Activated T-helper 9 cell treated with anti-CD3 and anti-CD28 coated beads, Interleukin-2, amount 50 U/mL, for 16 hours (primary cell): ENCODE measurements at places on chromosomes 16 and 17.

DNA sequence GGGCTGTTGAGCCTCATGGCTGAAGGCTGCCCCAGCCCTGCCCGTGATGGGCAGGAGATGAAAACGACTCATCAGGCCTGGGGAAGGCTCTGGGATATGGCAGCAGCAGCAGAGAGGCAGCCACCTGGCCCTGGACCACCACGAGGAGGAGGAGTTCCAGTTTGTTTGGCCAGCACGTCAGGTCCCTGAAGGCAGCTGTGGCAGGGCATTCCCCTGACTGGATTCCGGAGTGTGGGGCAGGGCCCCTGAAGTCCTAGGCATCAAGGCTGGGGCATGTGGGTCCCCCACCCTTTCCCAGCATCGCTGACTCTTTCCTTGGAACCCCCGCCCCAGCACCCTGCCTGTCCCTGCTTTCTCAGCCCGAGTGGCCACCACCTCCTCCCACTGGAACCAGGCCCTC lies 197.4 kb downstream of the ZNF423 start:
- no peak for DNase-seq

DNA sequence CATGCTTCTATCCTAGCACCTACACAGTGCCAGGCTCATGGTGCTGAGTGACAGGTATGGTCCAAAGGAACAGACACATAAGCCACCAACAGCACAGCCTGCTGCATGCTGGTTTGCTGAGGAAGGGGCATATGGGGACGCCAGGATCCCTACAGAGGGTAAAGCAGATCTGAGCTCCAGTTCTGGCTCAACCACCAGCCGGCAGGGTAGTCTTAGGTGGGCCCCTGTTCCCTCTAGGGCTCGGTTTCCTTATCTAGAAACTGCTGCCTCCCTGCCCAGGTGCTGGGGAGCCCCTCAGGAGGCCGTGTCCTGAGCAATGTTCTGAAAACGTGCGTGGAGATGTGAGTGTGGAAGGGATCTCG lies 24.2 kb upstream of the MRPS23 start:
- no peak for DNase-seq

GRCh38 chr16:67025210-67025550 lies 3.8 kb upstream of the CBFB start:
- DNase-seq: no peak

DNA sequence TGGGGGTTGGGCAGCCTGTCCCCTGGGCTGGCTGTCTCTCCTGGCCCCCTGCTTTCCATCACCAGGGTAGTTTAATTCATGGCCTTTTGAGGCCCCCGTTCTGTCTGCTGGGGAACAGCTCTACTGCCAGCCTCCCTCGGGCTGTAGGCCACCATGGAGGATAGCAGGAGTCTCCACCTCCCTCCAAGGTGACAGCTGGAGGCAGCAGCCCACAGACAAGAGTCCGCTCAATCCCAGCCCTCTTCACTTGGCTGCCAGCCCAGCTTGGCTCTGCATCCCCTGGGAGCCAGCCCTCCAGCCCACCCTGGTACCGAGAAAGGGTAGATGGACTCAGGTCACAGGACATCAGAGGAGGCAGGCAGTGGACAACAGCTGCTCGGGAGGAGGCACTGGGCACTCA lies 194.6 kb upstream of the SDK2 start:
- DNase-seq: no peak

DNA sequence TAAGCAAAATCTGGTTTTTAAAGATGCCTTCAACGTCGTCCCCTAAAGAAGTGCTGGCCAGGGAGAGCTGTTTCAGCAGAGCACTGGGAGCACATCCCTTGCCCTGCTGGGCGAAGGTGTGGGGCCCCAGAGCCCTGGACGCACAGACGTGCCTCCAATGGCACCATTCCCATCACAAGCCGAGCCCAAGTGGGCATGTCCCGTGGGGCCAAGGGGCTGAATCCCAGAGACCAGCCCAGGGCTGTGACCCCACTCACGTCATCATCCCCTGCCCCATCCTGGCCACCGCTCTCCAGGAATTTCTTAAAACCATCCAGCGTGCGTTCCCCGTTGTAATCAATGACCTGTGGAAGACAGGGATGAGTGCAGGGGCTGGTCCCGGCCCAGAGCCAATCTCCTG lies 10.0 kb upstream of the PPP1R27 start:
- no peak for DNase-seq

DNA sequence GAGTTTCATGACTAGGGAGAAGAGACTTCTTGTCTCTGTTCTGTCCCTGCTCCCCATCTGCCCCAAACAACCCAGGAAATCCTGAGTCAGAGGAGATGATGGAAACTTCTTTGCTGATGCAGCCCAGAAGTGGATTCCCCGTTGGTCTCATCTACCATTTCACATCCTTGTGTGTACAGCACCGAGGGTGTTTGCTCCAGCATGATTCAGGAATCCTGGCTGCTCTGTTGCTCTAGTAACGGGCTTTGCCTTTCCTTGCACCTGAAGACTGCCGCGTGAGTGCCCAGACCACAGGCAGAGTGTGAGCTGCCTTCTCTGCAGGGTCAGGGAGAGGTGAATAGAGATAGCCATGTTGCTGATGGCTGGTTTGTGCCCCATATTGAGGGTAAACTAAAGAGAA lies 408.4 kb downstream of the CPPED1 start:
- DNase-seq: no peak

- no peak for DNase-seq
These were observed 13.5 kb downstream of the CA4 start for GRCh38 chr17:60163108-60163784.

DNA sequence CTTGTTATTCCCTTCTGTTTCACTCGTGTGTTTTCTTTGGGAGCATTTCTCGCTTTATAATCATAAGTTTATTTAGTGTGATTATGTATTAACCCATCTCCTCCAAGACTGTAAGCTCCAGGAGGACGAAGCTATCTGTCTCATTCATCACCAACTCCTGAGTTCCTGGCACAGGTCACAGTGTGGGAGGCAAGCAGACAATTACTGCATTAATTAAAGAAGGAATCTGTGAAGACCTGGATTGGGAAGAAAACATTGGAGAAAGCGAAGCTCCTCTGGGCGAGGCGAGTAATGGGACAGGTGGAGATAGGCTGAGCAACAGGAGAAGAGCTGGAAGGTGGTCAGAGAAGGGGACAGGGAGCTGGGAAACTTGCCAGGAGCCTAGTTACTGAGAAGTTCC lies 7.8 kb upstream of the CAMKK1 start:
- no peak for DNase-seq

GRCh38 chr16:83623892-83624291 lies 183.9 kb upstream of the HSBP1 start:
- DNase-seq: no peak

DNA sequence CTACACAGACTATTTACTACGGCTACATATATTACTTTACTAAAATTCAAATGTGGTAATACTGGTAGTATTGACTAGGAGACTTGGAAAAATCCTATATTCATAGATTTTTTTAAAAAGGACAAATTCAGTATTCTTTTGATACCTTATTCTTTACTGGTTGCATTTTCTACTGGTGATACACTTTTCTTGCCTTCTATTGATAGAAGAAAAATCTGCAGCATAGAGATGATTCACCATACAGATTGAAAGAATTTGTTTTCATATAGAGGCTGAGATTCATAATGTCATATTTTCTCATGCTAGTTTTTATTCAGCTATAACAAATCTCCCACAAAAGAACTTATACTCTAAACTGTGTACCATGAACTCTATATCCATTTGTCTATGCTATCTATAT lies 195.4 kb upstream of the C17orf78 start:
- no peak for DNase-seq

- no peak for DNase-seq
These were observed 38.5 kb upstream of the NOL11 start for GRCh38 chr17:67679225-67679624.

- DNase-seq: no peak
These were observed 24.0 kb upstream of the CDC42EP4 start for GRCh38 chr17:73335591-73336407.

DNA sequence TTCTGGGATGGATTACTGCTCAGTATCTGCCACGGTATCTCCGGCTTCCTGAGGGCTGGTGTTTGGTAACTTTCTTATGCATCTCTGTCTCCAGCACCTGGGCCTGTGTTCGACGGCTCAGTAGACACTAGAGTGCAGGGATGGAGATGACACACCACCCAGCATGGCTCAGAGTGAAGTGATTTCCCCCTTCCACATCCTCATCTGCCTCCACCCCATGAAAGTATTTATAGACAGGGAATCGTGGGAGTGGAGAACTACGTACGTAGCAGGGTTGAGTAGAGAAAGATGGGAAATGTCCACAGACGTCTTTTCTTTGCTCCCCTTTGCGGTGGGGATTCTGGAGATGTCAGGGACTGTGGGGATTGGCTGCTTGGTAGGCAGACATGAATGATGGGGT lies 11.8 kb upstream of the SLC25A19 start:
- no peak for DNase-seq

DNA sequence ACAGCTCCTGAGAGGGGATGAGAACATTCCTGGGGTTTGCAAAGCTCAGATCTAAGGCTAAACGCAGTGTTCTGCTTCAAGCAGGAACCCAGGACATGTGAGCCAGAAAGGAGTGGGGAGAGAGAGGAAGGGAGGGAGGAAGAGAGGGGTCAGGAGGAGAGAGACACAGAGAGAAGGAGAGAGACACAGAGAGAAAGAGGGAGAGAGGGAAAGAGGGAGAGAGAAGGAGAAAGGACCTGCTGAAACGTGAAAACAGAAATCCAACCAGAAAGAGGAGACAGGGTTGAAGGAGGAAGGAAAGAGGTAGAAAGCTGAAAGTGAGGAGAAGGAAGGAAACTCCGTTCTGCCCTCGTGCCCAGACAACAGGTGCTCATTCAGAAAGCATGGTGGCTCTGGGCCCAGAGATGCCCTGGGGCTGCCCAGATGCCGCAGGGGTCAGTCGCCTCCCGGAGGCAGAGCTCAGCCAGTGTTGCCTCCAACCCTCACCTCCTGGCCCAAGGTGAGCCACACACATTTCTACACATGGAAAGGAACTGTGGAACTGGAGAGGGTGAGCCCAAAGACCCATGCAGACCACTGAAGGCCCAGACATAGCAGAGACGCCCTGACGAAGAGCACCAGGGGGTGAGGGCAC lies 49.0 kb upstream of the ENPP7 start:
- DNase-seq: no peak

- no peak for DNase-seq
These were observed 41.5 kb upstream of the CDH5 start for GRCh38 chr16:66324815-66325515.

DNA sequence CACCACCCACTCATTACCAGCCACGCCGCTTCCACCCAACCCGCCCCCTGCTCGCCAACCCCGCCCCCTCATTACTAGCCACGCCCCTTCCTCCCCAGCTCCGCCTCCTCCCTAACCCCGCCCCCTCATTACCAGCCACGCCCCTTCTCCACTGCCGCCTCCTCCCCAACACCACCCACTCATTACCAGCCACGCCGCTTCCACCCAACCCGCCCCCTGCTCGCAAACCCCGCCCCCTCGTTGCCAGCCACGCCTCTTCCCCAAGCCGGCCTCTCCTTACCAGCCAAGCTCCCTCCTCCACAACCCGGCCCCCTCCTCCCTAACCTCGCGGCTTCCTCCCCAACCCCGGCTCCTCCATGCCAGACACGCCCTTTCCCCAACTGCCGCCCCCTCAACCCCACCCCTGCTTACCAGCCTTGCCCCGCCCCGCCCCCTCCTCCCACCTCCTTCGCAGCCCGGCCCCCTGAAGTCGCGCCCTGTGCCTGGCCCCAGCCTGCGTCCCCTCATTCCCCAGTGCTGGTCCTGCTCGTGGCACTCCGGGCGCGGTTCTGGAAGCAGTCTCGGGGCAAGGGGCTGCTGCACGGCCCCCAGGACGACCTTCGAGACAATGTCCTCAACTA lies 7.3 kb downstream of the SLC22A31 start:
- DNase-seq: peak; percentile 69

- DNase-seq: no peak
These were observed 24.9 kb downstream of the NQO1 start for GRCh38 chr16:69701452-69701851.

DNA sequence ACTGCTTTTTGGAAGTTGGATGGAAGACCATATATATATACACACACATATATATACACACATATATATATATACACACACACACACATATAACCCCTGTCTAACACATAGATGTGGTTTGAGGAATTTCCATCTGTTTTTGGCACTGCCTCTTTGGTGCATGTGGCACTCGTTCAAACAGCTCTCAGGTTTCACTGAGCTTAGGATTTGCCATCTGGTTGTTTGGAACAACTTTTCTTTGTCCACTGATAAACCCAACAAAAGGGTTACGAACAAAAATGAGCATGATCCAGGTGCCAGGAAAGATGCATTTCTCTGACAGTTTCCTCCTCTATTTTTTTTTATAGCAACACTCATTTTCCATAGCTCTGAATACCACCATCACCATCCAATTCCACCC lies 14.6 kb upstream of the KCNJ16 start:
- no peak for DNase-seq

- no peak for DNase-seq
These were observed 554 bp downstream of the MTSS2 start for GRCh38 chr16:70685061-70685937.

DNA sequence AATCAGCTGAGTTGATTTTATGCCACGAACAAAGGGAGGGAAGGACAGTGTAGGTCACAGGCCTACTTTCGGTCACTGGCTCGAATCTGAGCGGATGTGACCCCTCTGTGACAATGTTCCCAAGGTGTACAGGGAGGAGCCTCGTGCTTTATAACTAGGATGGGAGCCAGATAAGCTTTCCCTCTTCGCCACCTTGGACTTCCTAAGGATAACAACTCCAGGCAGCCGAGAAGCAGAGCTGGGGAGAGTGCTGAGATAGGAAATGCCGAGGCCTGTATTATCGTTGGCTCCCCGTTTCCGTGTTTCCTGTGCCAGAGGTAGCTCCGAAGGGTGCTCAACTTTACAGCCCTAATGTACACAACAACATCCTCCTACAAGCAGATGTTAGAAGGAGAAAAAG lies 217.8 kb upstream of the IRX3 start:
- no peak for DNase-seq

GRCh38 chr17:60671482-60671881 lies 6.2 kb upstream of the BCAS3 start:
- DNase-seq: no peak

- DNase-seq: no peak
These were observed 32.7 kb upstream of the DNAH9 start for GRCh38 chr17:11565591-11565990.

GRCh38 chr16:11405331-11406176 lies 60.3 kb downstream of the RMI2 start:
- DNase-seq: peak; percentile 20

GRCh38 chr16:27799896-27800295 lies 250.0 kb downstream of the KATNIP start:
- no peak for DNase-seq
